ENCODE measurements at places on chromosomes 11 and 22.

DNA sequence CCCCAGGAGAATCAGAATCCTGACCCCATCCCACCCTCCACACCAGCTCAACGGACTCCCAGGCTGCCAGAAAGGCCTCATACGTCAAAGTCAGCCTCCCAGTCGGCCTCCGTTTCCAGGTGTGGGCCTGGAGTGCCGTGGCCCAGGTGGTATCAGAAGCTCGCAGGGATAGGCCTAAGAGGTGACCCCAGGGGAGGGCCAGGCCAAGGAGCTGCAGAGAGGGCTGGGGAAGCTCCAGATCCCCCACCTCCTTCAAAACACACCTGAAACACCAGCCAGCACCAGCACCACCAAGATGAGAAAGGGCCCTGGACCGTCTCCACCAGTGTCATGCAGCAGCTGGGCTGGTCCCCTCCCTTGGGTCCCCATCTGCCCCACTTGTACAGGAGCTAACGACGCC, 20.3 kb downstream of the ASCL2 start:
- DNase-seq, result no peak

DNA sequence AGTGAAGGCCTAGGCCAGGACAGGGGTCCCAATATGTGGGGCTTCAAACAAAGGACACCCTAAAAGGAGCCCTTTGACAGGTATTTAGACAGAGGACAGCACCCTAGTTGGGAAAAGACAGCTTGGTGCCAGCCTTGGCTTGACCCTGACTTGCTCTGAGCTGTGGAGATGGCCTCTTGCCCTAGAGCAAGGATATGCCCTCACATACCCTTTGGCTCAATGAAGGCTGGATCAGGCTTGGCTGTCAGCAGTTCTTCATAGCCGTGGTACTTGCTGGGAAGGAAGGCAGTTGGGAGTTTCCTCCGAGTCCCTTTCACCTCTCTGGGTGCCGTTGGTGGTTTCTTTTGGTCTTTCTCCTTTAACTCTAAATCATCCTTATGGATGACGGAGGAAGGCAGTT, 96.2 kb downstream of the RNF169 start:
- DNase-seq, result no peak

- DNase-seq, result peak; percentile 9
Measured at GRCh38 chr22:24894998-24895397, 51.5 kb downstream of the LHFPL7 start.

DNA sequence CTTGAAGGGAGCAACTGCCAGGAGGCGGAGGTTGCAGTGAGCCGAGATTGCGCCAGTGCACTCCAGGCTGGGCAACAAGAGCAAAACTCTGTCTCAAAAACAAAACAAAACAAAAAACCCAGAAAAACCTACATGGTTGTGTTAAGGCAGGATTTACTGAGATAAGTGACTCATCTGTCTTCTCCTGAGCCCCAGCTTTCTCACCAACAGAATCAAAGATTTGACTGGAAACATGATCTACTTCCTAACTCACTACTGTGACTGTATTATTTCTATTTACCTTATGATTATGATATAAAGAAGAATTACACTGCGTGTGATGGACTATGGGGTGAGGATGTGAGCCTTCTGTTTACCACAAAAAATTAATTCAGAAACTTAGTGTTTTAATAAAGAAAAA, 21.8 kb downstream of the FAM118B start:
- DNase-seq, result no peak

DNA sequence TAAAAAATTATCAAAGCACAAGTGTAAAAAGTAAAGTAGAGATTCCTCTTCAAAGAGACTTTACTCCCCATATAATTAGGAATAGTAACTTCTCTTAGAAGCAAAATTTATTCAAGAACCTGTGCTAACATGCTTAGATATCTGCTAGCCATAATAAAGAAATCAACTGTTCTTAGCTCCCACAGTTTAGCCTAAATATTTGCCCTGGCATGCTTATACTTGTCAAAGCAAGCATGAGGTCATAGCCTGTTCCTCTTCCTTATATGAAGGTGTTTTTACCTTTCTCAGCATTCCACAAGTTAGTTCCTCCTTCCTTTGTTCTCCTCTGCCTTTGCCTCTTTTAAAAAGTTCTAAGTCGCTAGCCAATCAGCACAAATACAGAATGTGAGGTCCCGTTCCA, 30.3 kb downstream of the RIC3 start:
- DNase-seq, result peak; percentile 29

GRCh38 chr11:17774232-17775034, 39.9 kb downstream of the KCNC1 start:
- DNase-seq, result no peak

DNA sequence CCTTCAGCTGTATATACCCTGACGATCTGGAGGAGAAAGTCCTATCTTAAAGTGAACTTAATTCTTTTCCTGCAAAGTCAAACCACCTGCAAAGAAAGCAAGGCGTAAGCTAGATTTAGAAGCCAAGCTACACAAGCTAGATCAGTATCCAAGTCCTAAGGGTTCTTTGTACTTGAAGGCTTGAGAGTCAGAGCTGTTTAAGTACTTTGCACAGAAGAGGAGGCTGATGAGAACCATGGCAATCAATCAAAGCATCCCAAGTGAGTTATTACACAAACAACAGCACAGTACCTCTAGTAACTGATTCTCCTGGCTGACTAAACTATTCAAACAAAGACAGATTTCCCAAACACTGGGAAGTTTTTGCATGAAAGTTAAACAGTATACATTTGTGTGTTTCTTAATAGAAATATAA, 1.9 kb downstream of the CDON start:
- no peak for DNase-seq

- no peak for DNase-seq
Measured at GRCh38 chr11:68498321-68498720, 37.8 kb downstream of the PPP6R3 start.

- no peak for DNase-seq
Measured at GRCh38 chr11:64759722-64760719, at the start of gene PYGM. PYGM (minus strand) TSS chr11:64759974; CDS start chr11:64759898, 76 bp downstream.

DNA sequence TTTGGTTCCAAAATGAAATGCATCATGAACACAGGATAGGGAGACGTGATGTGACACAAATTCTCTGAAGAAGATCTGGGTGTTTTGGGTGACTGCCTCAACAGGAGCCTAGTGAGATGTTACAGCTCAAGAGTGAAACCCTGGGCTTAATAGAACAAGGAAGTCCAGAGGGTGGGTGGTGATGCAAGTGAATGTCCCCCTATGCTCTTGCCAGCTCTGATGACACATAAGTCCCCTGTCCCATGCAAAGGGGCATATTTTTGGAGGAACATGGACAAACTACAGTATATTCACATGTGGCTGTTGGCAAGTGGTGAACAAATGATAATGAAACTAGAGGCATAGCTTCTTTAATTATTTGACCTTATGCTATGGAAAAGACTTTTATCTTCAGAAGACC, 9.2 kb downstream of the CRTAM start:
- DNase-seq, result no peak

DNA sequence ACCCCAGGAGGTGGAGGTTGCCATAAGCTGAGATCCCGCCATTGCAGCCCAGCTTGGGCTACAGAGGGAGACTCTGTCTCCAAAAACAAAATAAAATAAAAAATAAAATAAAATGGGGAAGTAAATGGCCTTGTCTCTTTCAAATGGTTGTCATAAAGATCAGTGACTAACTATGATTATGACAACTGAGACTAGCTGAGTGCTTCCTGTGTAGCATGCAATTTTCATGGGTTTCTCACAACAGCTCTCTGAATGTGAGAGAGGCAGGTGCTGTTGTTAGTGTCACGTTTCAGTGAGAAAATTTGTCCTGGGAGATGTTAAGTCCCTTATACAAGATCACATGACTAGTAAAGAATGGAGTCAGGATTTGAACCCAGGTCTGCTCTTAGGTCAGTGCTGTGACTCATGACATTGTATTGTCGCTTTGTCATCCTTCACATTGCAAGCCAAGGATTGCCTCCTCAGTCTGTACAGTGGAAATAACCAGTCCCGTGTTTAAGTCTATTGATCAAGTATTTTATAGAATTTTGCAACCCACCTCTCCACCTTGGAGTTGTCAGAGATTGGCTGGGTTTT, 163.3 kb upstream of the CCDC90B start:
- no peak for DNase-seq

DNA sequence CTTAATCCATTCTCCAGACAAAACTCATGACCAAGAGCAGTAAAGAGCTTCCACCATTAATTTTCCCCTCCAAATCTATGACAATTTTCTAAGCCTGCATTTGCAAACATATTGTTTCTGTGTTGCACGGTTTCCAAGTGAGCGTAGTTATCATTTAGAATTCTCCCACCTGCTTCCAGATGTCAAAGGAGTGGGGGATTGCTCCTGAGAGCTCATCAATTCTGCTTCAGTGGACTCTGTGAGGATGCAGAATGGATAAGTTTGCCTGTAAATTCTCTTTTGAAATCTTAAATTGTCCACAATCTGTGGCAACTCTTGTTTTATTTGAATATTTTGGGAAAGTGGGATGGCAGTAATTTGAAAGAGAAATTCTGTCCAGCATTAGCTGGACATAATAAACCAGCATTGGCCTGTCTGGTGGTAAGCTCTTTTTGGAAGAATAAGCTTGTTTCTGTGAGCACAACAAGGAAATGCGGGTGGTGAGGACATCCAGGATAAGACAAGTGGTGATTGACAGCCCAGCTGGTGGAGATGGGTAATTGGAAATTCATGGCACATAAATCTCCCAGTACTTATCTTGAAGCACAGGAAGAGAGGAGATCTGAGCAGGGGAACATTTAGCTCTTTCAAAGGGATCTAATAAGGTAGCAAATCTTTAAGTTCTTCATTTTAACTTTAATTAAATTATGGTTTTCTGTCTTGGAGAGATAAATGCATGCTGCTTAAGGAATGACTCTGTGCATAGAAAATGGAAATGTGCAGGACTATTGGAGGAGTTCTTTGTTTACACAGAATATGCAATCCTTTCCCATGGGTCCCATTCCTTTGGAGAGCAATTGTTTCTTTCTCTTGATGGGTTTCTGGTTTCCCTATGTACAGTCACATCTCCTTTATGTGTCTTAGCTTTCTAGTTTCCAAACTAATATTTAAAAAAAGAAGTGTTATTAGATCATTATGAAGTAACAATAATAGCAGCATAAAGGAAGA, 73.2 kb downstream of the FAT3 start:
- DNase-seq, result no peak

- DNase-seq, result no peak
Measured at GRCh38 chr11:94130298-94131046, 1.8 kb downstream of the PANX1 start.

DNA sequence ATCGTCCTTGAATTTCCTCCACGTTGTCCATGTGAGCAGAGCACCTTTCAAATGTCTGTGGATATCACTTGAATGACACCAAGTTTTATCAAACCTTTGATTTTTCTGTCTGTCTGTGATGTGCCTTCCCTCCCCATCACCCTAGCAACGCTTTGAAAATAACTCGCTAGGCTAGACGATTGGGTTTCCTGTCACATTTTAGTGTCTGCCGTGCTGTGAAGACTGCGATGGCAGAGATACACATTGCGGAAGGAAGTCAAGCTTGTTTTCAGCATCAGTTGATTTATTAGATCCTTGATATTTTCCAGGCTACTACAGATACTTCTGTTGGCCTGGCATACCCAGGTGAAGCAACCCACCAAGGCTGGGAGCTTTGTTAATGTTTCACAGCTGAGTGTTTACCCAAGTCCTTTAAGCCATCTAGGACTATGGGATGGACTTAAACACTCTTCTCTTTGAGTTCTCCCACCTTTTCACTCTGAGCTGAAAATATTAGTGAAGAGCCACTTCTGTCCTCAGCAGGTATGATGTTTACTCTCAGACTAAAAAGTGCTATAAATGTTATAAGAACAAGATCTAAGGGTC, 93.6 kb upstream of the CD44 start:
- no peak for DNase-seq

Data from T47D (cell line).